ENCODE measurements at places on chromosomes 4 and X. TPM values are rescaled to one million over a fixed set of nuclear protein-coding genes. Genes with fewer than 3 reads are reported as not detected.

DNA sequence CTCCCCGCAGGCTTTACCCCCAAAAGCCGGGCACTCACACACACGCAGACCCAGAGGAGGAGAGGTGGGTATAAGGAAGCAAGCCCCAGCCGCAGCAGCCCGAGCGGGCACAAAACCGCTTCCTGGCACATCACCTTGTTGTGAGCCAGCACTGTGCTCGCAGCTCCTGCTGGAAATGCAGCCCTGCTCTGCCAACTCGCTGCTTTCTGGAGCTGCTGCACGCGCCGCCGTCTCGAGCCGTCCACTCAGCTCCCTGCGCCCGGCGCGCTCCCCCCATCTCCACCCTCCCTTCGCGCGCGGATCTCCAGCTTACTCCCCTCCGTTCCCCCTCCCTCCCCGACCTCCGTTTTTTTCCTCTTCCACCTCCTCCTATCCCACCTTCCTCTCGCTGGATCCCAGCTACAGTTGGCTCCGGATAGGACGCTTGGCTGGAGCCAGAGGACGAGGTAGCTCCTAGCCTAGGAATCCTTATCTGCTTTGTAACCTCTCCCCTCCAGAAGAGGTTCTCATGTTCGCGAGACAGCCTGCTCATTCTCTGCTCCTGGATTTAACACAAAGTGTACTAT, at the start of gene SPOCK3:
Gene SPOCK3 (minus strand): TSS at position 179 of the 566 bp plus-strand sequence.
- DNase-seq = peak; percentile 17

- peak; percentile 56 for DNase-seq
Measured at GRCh38 chr4:188107931-188108843, 1.2 kb downstream of the TRIML2 start.

DNA sequence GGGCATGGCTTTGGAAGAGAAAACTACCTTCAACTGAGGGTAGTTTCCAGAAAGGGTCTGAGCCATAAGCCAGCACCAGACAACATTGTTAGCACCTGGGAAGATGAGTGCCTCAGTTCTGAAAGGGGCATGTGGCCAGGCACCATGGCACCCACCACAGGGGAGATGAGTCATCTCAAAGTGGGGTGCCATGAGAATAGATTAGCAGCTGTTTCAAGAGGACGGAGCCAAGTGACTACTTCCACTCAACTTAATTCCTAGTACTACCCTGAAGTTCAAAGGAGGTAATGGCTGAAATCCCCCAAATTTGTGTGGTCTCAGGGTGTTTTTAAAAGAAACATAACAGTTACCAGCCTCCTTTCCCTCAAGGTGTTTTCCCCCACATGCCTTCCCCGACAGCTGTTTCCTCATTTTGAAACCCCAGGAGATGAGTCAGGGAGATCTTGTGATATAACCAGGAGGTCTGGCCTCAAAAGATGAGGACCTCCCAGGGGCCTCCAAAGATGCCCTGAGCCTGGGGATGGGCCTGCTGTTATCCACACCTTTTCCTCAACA, 27.8 kb upstream of the FTHL17 start:
- no peak for DNase-seq

DNA sequence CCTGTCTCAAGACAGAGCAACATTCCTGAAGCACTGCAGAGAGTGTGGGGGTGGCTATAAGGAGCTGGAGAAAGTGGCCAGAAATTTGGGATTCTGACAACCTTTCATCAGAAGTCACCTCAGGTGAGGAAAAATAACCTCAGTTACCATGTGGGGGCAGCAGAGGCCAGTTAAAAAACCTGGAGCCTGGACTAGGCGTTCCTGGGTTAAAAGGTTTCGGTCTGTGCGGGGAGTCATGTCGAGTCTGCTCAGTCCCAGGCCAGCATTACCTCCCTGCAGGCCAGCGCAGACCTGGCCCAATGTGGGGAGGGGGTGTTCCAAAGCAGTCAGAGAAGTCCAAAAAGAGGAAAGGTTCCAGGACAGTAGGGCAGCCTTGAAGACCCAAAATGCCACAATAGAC, 10.9 kb upstream of the NALF2 start:
- DNase-seq = peak; percentile 72

GRCh38 chr4:77014256-77014655, 61.5 kb downstream of the CCNI start:
- no peak for DNase-seq

DNA sequence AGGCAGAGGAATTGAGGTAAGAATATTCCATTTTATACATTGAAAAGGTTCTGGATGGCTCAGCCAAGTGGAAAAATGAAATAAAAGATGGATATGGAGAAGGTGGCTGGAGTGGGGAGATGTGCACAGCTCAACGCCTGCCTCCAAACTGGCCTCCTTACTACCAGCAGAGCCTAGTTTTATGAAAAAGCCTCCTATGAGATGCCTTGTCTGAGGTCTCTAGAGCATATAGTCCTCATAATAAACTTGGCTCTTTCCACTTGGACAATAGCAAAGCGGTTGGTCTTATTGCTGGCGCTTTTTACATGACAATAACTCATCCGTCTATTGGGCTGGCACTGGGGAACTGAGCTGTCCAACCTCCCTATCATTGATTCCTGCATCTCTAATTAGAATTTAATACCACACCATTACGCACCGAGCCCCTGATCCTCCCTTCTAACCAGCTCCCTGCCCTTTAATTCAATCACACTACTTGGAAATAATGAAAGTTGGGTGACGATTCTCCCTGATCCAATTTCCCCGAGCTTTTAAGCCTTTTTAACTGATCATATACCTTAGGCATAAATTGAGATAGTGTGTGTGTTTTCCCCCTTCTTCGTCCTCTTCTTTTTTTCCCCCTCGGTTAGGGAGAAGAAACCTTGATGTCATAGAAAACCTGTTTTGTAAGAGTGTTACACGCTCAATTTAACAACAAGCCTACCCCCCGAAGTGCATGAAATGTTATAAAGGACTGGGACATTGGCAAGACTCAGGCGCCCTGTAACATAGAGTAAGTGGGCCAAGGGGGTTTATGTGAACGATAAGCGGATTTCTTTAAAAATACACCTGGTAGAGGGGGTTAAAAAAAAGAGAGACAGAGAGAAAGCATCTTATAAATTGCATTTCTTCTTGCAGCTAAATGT, at the start of gene PHOX2B:
Gene PHOX2B (minus strand): TSS at position 155 of the 905 bp plus-strand sequence. CDS start 115 bp downstream, at position 40.
- DNase-seq = no peak

GRCh38 chr4:129138810-129139496, 43.0 kb downstream of the C4orf33 start:
- no peak for DNase-seq

GRCh38 chr4:170047771-170048354, 21.7 kb upstream of the MFAP3L start:
- no peak for DNase-seq

DNA sequence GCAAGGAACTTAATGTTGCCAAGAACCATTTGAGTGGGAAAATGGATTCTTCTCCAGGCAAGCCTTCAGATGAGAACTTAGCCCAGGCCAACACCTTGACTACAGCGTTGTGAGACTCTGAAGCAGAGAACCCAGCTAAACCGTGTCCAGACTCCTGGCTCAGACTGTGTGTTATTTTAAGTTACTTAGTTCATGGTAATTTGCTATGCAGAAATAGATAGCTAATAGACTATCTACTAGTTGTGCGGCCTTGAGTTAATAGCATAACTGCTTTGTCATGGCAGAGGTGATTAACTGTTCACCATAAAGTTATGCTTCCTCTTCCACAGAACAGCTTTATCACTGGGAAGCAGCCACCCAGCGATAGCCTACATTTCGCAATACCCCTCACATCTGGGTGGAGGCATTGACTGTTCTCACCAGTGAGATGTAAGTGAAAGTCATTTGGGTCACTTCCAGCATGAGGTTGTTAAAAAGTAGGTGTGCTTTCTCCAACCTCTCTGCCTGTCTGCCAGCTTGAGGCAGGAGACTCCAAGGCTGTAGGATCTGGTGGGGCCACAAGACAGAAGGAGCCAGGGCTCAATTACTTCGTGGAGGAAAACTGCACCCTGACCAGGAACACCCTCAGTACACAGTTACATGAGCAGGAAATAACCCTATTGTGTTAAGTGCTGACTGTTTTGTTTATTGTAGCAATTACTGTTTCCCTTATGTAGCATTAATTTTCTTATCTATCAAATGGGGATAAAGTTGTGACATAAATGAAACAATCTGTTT, 94.2 kb downstream of the GPAT3 start:
- no peak for DNase-seq

- no peak for DNase-seq
Measured at GRCh38 chr4:74174941-74175340, 17.0 kb downstream of the MTHFD2L start.

- peak; percentile 43 for DNase-seq
Measured at GRCh38 chrX:151488677-151489076, 74.8 kb upstream of the PASD1 start.

GRCh38 chrX:13864264-13864663, 47.4 kb upstream of the GPM6B start:
- no peak for DNase-seq

- no peak for DNase-seq
Measured at GRCh38 chr4:113442826-113443225, 318.7 kb downstream of the CAMK2D start.

- no peak for DNase-seq
Measured at GRCh38 chr4:7016086-7016485, 27.1 kb upstream of the TADA2B start.

DNA sequence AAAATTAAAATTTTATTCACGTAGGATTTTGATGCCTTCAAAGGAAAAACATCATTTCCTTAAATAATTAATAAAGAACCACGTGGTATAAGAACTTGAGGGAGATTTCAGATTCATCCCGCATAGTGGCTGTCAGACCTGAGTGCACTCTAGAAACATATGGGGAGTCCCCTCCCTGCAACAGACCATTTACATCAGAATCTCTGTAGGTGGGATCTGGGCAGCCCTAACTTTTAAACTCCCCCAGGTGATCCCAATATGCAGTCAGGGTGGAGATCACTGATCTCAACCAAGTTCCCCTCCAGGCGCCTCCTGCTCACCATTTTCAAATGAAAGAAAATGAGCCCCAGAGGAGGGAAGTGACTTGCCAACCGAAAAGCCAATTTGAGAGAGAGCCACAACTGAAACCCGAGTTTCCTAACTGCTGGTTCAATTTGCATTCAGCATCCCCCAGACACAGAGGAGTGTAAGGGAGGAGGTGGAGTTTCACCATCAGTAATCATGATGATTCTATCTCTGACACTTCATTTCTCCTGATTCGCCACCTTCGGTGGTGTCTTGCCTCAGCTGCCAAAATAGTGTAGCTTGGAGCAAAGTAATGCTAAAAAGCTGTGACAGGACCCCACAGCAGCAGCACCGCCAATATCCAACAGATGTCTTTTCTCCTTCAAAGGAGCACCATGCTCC, 11.4 kb downstream of the RNF150 start:
- no peak for DNase-seq

DNA sequence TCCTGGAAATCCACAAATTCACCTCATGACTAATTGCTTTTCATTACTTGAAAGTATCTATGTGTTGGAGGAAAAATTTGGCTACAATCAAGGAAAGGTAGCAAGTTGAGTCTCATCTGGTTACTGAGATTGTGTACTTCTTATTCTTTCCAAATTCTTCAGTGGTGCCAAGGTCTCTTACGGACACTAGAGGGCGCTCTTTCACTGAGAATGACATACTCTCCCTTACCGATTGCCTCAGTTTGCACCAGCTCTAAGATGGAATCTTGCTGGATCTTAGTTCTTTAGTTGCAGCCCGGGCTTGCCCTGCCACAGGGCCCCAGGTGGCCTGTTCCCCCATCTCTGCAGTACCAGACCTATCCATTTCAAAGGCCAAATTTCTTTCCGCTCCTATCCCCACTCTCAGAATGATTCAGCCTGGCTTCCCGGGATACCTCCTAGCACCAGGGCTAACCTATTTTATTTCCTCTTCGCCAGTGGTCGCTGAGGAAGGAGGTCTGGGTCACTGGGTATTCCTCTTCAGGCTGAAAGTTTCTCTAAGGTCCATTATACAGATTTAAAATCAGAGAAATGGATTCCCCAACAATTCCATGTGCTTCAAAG, 24.6 kb upstream of the GPR50 start:
- DNase-seq = no peak

- DNase-seq = no peak
Measured at GRCh38 chrX:9352694-9353411, 112.0 kb upstream of the TBL1X start.

DNA sequence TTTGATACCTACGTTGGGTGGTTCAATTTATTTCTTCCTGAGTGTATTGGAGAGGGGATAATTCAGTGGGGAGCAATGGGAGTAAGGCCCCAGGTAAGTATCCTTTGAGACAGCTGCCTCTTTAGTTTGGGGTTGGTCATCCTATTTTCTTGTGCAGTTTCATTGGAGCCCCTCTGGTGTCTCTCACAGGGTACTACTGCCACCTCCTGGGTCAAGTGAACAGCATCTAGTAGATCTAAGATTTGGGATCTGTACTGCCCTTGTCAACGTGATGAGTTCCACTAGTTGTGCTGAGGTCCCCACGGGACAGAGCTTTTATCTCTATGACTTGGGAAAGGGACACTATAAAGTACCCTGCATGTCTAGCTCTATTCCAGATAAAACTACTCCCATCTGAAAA, 80.6 kb downstream of the PBDC1 start:
- no peak for DNase-seq

- DNase-seq = no peak
Measured at GRCh38 chr4:105709081-105709450, 482 bp downstream of the GSTCD start.

GRCh38 chr4:105057370-105058105, 89.1 kb upstream of the TET2 start:
- DNase-seq = no peak

The NEUROG2 gene
- not detected for total RNA-seq

The HMX1 gene
- total RNA-seq = 0.26 TPM

The CORIN gene
- 0.17 TPM for total RNA-seq

The TASL gene
- total RNA-seq = not detected

The TBL1X gene
- total RNA-seq = 25.6 TPM

The L1CAM gene
- total RNA-seq = 38.7 TPM

The TMPRSS11E gene
- 0.71 TPM for total RNA-seq

The ACTRT1 gene
- total RNA-seq = not detected

The SH3TC1 gene
- 0.29 TPM for total RNA-seq

The P2RY4 gene
- total RNA-seq = not detected

The RIPPLY1 gene
- total RNA-seq = not detected

The SPINK2 gene
- 1.4 TPM for total RNA-seq

All from H1 (cell line).